ENCODE measurements at places on chromosomes 16 and 17.

DNA sequence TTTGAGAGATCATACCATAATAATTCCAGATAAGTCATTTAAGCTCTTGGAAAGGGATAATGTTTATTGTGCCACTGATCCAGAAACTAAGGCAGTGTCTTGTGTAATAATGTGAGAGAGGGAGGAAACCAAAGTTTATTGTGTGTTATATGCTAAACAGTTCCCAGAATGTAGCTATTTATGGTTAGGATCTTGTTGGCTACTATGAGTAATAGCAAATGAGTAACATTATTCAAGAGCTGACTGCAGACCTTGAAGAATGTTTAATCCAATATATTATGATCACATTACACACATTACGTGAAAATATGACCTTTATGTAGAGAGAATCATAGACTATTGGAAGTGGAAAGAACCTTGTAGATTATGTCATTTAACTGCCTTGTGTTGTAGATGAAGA lies 139.5 kb downstream of the BCAS3 start:
- DNase-seq, result no peak

GRCh38 chr16:87953308-87954215 lies 2.3 kb downstream of the BANP start:
- no peak for DNase-seq

DNA sequence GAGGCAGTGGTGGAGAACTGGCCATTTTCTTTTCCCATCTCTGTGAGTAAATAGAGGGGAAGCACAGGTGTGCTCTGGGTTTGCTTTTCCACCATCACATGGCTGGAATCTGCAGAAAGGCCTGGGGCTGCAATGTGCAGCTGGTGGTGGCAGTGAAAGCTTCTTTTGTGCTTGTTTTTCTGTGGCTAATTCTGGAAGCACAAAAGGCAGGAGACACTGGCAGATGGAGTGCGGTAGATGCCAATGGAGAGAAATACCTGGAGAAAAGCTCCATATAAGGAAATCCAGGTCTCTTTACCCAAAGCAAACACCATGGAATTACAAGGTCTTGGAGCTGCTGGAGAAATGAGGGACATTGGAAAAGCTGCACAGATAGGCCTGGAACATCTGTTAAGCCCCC lies 146.9 kb downstream of the HAPSTR1 start:
- DNase-seq, result no peak

GRCh38 chr16:14309001-14309886 lies 238.1 kb downstream of the MRTFB start:
- DNase-seq, result no peak

GRCh38 chr16:47571049-47571448 lies 109.9 kb downstream of the PHKB start:
- no peak for DNase-seq

- DNase-seq, result no peak
Observed at GRCh38 chr16:81008505-81008789, 1.4 kb downstream of the CENPN start.

- no peak for DNase-seq
Observed at GRCh38 chr16:52099382-52099781, 447.6 kb downstream of the TOX3 start.

GRCh38 chr16:84271866-84272265 lies 22.8 kb upstream of the WFDC1 start:
- DNase-seq, result no peak

DNA sequence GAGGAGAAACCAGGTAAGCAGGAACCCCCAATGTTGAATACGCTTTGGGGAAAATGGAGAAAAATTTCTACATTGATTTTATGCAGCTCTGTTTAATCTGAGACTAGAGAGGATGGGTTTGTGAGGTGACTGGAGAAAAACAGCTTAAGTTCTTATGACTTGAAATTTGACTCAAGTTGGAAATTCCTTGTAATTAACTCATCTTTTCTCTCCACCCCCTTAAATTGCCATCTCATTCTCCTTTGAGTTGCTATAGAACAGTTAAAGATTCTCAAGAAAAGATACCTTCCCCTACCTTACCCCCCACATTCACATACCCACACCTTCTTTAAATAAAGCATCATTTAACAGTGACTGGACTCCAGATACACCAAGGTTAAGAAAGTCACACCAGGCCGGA lies 24.2 kb downstream of the ZNRF1 start:
- no peak for DNase-seq

GRCh38 chr17:66682283-66682682 lies 152.6 kb upstream of the CACNG5 start:
- DNase-seq, result no peak

GRCh38 chr17:73748508-73748907 lies 104.3 kb upstream of the SDK2 start:
- no peak for DNase-seq

DNA sequence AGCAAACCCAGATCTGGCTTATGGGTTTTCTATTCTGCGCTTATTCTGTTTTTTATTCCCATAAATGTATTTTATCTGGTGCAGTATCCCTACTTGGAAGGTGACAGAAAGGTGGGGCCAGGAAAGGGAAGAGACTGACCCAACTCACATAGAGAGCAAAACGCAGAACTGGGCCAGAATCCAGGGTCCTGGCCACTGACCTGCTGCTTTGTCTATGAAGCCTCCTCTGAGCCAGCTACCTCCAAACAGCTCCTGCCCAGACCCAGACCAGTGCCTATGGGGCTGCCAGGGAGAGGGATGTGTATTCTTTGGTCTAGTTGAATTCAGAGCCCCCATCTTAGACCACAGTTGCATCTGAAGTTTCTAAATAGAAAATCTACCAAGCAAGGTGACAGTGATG lies 36.4 kb upstream of the CES5A start:
- DNase-seq, result no peak

- no peak for DNase-seq
Observed at GRCh38 chr16:28983644-28984043, 1.2 kb upstream of the LAT start.

- DNase-seq, result no peak
Observed at GRCh38 chr16:57704011-57704904, 9.7 kb downstream of the DRC7 start.

- no peak for DNase-seq
Observed at GRCh38 chr17:68507576-68507975, 4.7 kb upstream of the PRKAR1A start.

- DNase-seq, result no peak
Observed at GRCh38 chr17:63534078-63534570, 11.0 kb downstream of the KCNH6 start.

- DNase-seq, result no peak
Observed at GRCh38 chr16:82715160-82715559, 88.4 kb downstream of the CDH13 start.

- no peak for DNase-seq
Observed at GRCh38 chr17:69725146-69725545, 310.6 kb downstream of the MAP2K6 start.

DNA sequence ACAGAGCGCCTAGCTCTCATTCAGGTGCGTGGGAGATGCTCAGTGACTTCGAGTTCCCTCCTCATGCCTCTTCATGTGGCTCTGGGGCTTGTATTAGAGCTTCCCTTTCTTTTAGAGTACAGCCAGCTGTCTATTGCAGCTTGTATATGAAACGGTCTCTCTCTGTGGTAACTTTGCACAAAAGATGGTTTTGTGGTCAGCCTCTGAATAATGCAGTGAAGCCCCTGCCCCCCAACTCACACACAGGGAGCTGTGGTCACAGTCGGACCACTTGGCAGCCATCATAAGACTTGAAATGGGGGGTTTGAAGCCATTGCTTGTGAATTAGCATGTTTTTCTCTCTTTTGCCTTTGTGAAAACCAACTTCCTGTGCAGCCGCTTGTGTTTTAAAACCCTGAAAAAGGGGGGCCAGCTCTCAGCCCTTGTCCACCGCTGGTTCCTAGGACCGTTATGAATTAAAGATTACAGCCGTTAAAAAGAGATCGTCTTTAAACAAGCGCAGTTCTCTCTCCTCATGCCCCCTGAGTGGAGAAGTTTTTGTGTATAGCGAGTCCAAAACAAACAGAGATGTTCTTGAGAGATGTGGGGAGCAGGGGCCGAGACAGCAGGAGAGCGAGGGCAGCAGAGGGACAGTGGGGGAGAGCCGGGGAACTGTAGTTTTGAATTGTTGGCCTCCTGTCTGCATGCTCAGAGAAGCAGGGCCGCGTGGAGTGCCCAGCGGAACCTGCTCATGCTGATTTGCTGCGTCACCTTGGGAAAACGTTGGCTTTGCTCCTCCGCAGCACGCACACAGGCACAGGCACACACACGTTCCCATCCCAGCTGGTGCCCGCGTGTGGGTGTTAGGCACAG lies 199.0 kb downstream of the MSI2 start:
- no peak for DNase-seq

DNA sequence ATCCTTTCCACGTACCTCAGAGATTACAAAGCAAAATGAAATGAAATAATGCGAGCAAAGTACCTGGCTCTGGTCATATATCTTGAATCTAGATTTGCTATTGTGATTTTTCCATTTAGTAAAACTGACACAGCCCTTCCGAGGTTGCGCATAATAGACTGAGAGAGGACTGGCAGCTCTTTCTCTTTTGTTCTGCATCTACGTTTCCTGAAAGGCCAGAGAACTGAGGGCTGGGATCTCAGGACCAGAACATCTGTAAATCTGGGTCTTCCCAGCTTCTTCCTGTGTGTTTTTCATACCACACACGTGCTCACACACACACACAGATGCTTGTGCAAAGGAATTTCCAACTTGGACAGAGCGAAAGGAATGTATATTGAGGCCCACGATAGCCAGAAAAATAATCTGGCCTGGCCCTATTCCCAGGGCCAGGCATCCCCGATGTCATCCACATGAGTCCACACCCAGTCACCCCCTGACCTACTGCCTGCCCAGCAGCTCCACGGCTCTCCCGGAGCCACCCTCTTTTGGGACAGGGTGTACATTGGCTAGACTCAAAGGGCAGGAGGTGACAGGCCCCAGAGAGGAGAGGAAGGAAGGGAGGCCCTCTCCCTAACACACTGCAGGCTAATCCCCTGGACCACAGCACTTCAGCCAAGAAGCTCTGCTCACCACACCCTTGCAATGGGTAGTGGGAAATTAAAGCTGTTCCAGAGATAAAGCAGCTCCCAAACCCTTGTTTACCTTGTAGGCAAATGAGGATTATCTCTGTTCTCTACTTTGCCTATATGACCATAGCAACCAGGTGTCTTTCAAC lies 41.8 kb downstream of the NOL11 start:
- DNase-seq, result no peak

GRCh38 chr17:35560703-35561102 lies at the start of gene SLFN14:
SLFN14 (minus strand) TSS chr17:35560819; CDS start chr17:35558062, 2,757 bp downstream.
- no peak for DNase-seq

GRCh38 chr17:7916808-7917207 lies 719 bp upstream of the RNF227 start:
- no peak for DNase-seq

DNA sequence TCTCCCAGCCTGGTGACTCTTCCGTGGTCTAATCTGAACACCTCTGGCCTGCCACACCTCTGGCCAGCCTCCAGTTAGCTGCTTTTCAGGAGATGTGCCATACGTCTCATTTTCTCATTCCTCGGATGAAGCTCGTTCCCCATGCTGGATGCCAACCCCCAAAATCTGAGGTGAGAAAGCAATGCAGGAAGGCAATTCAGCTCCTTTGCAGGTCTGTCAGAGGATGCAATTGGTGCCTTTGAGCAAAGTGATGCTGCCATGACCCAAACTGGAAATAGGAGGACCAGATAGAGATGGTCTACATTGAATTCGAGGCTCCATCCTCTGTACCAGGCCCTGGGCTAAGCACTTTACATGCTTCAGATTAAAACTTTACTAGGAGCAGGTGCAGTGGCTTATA lies 11.0 kb upstream of the CUEDC1 start:
- DNase-seq, result no peak

DNA sequence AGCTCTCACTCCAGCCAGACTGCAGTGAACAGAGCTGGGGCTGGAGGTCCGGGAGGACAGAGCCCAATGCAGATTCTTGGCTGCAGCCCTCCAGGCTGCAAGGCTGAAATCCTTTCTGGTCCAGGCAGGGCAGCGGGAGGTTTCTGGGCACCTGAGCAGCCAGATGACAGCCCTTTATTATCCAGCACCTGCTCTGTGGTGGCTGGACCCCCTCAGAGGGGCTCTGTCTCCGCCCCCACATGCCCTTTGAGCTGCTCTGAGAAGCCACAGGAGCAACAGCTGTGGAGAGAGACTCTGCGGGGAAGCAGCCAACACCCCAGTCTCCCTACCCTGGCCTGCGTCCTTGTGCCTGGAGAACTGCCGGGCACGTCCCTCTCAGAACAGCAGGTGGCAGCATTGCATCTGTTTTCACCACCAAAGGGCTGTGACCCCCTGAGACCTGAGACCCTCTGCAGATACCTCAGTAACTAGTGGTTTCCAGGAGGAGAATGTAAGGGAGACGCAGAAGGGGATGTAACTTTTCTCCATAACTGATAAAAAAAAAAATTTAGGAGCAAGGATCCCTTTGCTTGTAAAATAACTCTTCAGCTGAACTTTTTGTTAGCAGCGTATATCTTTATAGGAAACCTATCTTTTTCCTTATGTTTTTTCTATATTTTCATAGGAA lies 3.7 kb upstream of the CNP start:
- no peak for DNase-seq

- DNase-seq, result no peak
Observed at GRCh38 chr17:44203731-44204440, 4.2 kb upstream of the ATXN7L3 start.

GRCh38 chr17:37221865-37222264 lies 153.9 kb upstream of the C17orf78 start:
- no peak for DNase-seq

DNA sequence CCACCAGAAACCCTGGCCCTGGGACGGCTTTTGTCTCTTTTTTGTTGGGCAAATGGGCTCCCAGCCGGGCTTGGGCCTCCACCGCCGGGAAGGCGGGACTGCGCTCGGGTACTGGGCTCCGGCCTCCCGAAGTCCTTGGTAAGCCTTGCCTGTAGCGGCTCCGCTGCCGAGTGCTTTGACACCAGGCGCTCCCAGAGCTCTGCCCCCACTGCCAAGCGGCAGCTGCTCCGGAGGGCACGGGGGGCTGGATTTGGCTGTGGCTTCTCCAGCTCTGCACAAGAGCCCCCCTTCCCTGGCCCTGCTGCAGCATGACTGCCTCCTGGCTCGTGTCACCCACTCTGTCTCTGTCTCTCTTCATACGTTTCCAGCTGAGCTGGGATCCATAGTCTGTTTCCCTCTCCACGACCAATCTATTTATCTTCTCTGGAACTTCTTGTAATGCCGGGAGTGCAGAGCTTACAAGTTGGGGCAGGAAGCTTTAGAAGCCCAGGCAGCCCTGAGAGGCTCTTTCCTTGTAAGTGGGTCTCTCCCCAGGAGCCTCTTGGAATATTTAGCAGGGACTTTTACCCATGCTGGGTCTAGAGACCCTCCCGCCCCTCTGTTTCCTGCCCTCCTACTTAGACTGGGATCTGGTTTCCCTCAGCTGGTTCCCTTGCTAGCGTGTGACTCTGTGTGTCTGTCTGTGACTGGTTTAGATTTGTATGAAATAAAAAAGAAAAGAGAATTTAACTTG lies 246.9 kb upstream of the GSE1 start:
- no peak for DNase-seq

- no peak for DNase-seq
Observed at GRCh38 chr17:74987909-74988711, 678 bp downstream of the CDR2L start.
